CD14-positive monocyte (primary cell): ENCODE measurements at places on chromosomes 6 and 20.

DNA sequence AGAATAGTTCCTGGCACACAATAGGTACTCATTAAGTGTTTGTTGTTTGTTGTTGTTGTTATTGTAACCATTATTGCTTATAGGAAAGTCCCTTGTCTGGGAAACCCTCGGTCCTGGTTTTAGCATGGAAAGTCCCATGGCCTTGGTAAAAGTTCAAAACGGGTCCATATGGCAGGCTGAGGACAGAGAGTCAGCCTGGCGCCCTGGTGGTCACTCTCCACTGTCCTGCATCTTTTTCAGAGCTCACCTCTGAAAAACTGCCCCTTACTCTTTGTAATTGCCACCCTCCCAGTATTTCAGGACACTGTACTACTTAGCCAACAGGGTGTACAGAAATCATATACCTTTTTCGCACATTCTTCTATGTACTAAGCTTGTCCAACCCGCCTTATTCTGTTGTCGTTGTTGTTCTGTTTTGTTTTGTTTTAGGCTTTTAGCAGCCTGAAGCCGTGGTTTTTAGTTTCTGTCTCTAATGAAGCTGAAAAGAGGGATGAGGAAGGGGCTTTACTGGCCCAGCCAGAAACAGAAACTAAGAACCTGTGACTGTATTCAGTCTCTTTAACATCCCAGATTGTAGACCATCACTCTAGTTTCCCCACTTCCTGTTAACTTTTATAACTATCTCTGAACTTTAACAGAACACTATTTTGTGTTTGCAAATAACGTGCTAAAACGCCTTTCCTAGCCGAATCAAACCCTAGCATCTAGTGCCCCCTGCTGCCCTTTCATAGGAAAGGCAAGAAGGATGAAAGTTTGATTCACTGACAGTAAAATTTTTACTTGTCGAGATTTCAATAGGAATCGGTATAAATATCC lies 7.6 kb upstream of the TMEM14A start:
- DNase-seq: peak; percentile 57

- no peak for DNase-seq
Measured at GRCh38 chr20:43513372-43513930, 6.0 kb downstream of the L3MBTL1 start.

DNA sequence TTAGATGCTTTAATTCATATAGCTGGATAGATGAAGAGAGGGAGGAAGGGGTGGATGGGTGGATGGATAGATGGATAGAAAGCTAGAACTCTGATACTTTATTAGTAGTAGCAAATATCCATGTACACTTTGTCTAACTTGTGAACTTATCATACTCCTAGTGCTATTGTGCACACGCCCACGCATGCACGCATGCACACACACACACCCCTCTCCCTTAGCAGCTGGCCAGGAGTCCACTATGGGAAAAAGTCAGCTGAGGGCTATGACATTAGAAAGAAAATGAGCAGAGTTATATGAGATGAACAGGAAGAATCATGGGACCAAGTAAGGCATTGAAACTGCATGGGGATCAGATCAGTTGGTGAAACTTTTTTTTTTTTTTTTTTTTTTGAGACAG lies 28.6 kb downstream of the TAB2 start:
- DNase-seq: no peak

DNA sequence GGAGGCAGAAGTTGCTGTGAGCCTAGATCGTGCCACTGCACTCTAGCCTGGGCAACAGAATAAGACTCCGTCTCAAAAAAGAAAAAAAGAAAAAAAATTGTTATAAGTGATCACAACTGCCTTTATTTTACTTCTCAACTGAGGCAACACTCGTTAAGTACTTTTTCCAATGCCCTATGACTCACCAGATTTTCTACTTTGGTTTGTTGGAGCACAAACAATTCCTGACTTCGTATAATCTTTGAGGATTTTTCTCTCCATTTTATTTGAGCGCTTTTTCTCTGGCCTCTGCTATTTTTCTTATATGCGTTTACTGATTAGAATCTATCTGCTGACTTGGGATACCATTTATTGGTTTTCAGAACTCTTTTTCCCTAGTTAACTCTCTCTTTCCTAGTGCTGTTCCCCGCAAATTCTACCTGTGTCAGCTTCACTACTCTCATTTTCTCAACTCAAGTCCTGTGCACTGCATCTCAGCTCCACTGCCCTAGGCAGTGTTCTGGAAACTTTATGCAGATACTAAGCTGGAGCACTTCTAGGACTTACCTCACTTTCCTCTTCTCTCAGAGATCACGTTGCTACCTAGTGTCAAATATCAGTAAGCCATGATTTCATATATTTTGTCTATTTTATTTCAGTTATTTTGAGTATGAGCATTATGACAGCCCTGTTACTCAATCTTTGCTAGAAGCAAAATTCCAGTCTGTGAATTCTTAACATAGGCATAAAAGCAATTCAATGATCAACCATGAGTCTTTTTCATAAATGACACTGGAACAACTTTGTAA lies 1120.1 kb upstream of the CITED2 start:
- no peak for DNase-seq

DNA sequence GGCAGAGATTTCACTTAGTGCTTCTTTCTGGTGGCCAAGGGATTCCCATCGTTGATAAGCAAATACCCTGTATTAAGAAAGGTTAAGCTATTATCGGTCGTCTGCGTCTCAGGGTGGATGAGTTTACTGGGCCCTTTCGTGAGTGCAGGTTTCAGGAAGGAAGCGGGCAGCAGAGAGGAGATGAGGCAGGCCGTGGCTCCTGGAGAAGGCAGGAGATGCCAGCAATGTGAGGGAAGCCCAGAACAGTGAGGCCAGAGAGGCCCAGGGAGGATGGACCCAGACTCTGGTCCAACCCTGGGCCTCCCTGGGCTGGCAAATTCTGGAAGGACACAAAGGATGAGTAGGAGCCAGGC lies 11.2 kb downstream of the TFEB start:
- peak; percentile 49 for DNase-seq

- peak; percentile 94 for DNase-seq
Measured at GRCh38 chr6:298233-299103, 6.2 kb downstream of the DUSP22 start.

- no peak for DNase-seq
Measured at GRCh38 chr6:93721386-93722048, 302.2 kb upstream of the EPHA7 start.
